Stimulated activated CD4-positive, alpha-beta T cell treated with anti-CD3 and anti-CD28 coated beads, TNF-alpha, amount 100 ng/mL, for 4 hours (primary cell): ENCODE measurements at places on chromosomes 11 and 22.
A peak's percentile ranks its signal among the peaks of the same experiment; 100 is the strongest.

- no peak for DNase-seq
These were observed 2.7 kb upstream of the PIM3 start for GRCh38 chr22:49957826-49958365.

DNA sequence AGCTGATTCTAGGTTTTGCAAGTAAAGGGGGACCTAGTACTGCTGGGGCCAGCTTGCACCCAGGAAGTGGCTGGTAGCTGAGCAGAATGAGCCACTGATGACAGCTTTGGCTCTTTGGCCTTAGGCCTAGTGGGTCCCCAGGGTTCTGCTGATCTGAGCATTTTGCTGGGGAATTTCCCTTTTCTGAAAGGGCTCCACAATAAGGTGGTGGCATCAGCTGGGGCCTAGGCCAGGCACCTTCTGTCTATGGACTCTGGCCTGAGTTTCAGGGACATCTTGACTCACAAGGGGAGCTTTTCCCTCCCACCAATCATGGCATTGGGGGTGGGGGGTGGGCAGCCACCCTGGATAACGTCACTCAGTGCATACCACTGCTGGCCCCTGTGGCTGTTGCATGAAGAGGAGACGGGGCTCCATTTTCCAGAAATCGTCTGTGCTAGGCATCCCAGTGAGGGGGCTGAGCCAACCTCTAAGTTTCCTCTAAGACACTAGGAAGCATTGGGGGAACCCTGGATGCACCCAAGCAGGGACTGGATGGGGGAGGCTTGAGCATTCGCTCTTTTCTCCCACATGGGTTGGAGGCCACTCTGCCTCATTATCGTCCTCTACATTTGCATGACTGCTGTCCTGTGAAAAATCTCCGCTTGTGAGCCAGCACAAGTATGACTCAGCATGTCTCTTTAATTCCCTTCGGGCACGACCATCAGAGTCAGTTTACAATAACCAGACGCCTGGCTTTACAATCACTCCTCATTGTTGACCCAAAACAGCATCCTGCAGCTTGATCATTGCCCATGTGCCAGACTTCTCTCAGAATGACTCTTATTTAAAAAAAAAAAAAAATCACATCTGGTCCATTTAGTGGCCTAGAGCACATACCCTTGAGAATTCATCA, 145.0 kb upstream of the THY1 start:
- DNase-seq, result no peak

- peak; percentile 36 for DNase-seq
These were observed at the start of gene RTN4R for GRCh38 chr22:20268279-20269012. TSS of gene RTN4R (minus strand) at chr22:20268318. CDS start at chr22:20268092, 226 bp downstream.

- no peak for DNase-seq
These were observed 9.9 kb downstream of the PCSK7 start for GRCh38 chr11:117221775-117222517.

- DNase-seq, result no peak
These were observed 26.1 kb downstream of the CD44 start for GRCh38 chr11:35165030-35165422.

- no peak for DNase-seq
These were observed 25.7 kb upstream of the TPBGL start for GRCh38 chr11:75214843-75215242.

DNA sequence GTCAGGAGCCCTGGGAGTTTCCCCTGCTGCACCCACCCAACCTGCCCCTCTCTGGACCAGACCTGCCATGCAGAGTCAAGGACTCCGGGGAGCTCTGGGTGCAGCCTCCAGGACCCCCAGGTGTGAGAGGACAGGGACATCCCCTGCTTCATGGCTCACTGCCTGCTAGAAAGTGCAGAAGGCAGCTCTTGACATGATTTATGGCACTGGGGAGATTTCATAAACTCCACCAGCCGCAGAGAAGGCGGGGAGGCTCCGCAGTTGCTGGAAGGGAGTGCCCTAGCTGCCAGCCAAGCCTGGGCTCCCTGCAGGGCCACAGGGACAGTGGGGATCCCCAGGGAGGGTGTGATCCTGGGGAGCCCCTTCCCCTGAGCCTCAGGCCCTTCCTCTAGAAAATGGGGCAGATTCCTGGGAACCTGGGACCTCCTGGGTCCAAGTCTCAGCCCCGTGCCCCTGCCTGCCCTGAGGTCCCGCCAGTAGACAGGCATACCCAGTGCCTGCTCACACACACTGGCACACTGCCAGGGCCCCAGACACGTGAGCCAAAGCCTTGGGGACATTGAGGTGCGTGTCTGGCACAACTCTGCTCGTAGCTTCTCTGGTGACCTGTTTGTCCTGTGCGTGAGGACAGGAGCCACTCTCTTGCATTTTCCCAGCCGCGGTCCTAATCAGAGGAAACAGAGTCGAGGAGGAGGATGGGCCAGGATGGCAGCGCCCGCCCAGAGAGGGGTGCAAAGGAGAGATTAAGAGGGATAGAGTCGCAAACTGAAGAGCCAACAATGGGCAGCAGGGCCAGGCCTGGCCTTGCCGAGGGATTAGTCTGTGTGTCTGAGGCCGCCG, 13.8 kb downstream of the CABP7 start:
- no peak for DNase-seq
